KG1 (cell line): ENCODE measurements at places on chromosomes 1 and 21.

- no peak for DNase-seq
Observed at GRCh38 chr1:109719337-109719837, 7.3 kb downstream of the GSTM5 start.

GRCh38 chr1:230495891-230496385 lies 69.8 kb upstream of the PGBD5 start:
- DNase-seq = no peak

- no peak for DNase-seq
Observed at GRCh38 chr1:21621761-21622436, 47.3 kb downstream of the RAP1GAP start.

GRCh38 chr21:37292041-37292440 lies 24.9 kb upstream of the VPS26C start:
- no peak for DNase-seq

GRCh38 chr1:45554198-45554597 lies 3.6 kb downstream of the AKR1A1 start:
- DNase-seq = no peak

- no peak for DNase-seq
Observed at GRCh38 chr1:198064181-198064580, 92.6 kb upstream of the NEK7 start.

GRCh38 chr1:19420606-19421005 lies 64.7 kb downstream of the CAPZB start:
- no peak for DNase-seq

DNA sequence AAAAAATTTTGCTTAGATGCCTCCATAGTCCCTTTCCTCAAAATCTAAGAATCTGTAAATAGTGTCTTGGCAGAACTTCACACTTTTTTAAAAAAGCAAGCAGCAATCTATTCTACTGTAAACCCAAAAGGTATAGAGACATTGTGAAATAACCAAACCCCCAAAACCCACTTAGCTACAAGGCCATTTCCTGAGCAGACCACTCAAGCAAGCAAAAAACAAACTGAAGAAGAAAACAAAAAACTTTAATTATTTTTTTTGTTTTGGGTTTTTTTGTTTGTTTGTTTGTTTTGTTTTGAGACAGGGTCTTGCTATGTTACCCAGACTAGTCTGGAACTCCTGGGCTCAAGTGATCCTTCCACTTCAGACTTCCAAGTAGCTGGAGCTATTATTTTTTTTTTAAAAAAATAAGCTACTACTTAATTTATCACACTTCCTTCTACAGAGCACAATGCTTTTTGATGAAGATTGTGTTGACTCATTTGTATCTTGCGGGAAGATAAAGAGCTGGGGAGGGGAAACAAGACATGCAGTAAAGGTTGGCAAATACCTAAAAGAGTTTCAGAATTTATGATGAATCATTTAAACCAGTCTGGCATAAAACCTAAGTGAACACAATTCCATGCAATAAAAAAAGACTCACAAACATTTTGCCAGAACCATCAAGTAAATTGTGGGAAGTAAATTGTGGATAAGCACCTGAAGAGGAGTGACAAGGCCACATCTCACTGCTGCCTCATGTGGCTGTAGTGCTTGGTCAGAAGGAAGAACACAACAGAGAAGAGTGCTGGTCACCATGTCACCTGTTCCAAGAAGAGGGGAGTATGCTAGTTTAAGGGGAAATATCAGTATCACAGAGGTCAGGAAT lies 2.7 kb upstream of the PTPN22 start:
- peak; percentile 25 for DNase-seq

DNA sequence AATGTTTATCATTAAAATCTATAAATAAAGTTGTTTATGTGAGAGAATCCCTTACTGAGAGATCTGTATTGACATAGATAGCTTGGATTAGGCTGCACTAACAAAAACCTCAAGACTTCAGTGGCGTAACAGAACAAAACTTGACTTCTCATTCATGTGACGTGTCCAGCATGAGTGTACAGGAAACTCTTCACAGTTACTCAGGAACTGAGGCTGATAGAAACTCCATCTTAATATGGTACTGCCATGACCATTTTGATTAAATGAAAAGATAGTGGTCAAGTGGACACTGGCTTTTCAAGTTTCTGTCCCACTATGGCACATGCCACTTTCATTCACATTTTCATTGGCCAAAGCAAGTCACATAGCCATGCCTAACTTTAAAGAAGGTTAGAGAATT lies 3.7 kb downstream of the ST3GAL3 start:
- no peak for DNase-seq

DNA sequence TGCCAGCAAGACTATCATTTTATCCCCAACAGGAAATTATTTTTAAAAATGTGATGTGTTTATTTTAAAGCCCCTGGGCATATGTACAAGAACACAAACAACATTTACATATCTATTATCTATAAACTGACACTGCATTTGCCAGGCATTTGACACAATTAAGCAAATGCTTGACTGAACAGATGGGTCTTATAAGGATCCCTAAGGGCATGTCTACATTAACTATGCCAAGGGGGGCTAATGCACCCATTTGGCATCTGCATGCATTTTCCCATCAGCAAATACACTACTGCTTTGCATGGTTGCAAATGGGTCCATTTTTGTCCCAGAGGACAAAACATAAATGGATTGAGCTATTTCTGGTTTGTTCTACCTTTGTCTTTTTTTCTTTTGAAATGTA lies 884.8 kb upstream of the B3GALT2 start:
- DNase-seq = no peak

GRCh38 chr1:246647113-246647512 lies 77.1 kb upstream of the SCCPDH start:
- no peak for DNase-seq

DNA sequence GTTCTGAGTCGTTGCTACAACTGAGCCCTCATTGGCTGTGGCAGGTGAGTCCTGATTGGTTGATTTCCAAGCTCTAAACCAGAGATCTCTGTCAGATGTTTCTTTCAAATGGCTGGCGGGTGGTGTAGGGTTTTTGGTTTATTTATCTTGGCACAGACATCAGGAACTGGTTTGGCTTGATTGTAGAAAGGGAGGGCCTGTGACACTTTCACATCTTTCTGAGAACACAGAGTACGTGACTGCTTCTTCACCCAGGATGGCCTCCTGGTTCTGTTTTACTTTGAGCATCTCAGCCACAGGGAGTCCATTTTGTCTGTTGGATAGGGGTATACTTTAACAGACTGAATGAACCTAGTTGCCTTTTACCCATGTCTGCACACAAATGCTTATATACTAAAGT lies 89.4 kb upstream of the GPR52 start:
- DNase-seq = no peak

- DNase-seq = no peak
Observed at GRCh38 chr1:109530457-109531087, 9.1 kb upstream of the GPR61 start.

DNA sequence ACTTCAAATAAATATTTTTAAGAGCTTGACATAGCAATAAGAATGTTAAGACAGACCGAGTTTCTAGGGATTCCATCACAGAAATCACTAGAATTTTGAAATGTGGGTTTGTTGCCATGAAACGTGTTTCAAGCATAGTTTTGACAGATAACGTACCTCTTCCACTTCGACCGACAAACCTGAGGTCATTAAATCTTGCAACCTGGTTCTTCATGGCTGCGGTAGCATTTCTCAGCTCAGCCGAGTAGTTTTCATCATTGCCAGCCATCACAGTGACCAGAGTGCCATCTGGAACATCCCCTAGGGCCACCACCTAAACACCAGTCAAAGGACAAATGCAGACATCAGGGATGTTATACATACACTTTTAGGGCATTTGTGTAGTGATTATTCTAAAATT lies 168.7 kb downstream of the RUNX1 start:
- no peak for DNase-seq

- no peak for DNase-seq
Observed at GRCh38 chr1:18922319-18922726, 20.0 kb upstream of the ALDH4A1 start.

DNA sequence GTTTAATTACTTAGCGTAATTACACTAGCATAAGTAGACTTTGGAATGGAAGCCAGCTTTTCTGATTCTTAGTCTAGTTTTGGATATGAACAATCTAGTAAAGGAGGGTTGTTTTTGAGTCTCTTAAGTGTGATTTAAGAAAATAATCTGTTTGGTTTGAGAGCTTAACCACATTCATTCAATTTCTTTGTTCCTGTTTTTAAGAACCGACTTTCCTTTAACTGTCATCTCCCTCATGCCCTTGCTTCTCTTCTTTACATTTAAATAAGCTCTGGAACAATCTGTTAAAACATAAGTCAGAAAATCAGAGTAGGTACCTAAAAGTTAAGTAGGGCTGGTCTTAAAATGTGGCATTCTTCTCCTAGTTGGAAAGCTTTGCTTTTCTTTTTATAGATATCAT lies 27.7 kb downstream of the CDC42 start:
- no peak for DNase-seq

GRCh38 chr21:16404776-16405175 lies 675.0 kb downstream of the USP25 start:
- no peak for DNase-seq

DNA sequence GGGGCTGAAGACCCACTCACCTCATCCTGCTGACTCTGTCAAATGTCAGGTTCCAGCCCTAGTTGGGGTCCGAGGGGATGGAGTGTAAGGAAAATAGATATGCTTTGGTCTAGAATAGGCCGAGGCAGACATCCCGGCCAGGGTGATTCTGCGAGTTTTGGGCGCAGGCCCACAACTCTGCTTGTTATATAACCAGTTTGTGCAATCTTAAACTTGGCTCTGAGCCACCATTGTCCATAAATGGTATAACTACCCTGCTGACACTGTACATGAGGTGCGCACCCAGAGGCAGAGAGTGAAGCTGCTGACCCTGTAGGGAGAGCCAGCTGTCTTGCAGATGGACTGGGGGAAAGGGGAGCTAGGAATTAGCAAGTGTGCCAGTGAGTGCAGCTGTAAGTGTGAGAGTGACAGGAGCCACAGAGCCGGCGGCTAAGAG lies 1388.8 kb downstream of the AMY1C start:
- DNase-seq = no peak

- DNase-seq = no peak
Observed at GRCh38 chr1:221714227-221715152, 27.4 kb downstream of the DUSP10 start.

DNA sequence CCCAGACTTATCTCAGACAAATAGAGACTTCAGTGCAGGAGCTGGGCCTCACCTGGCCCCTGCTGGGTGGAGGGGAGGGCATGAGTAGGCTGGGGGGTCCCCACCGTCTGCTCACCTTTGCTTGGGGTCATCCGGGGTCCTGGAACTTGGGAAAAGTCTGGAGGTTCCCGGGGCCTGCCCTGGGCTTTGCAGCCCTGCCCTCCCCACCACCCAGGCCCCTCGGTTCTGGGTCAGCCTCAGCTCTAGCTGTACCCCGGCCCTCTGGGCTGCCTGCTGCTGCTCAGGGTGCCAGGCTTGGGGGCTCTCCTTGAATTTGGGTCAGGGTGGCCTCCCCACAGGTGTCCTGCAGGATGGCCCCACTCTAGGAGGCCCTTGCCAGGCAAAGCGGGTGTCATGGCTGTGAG lies 2.4 kb upstream of the TMEM52 start:
- no peak for DNase-seq

DNA sequence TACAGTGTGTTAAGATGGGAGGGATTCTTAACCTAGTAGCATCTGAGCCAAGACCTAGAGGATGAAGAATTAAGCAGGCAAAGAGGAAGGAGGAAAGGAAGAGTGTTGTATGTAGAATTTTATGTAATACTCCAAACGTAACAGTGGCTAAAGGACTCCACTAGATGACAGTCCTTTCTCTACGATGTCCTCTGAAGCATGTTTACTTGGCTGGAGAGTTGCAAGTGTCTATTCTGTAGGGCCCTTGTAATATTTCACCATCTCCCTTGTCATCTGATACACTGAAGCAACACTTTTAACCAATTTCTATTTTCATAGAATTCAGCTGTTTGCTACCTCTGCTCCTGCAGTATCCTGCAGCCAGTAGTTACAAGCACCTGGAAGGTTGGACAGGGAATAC lies 2.2 kb upstream of the YBX1 start:
- no peak for DNase-seq

- no peak for DNase-seq
Observed at GRCh38 chr1:38340409-38340808, 293.8 kb upstream of the POU3F1 start.

- DNase-seq = no peak
Observed at GRCh38 chr1:152658649-152659048, 4.5 kb upstream of the LCE2D start.
